ENCODE measurements at places on chromosomes 2 and 18.

- DNase-seq, result no peak
Observed at GRCh38 chr2:70011335-70011734, 49.9 kb upstream of the ASPRV1 start.

GRCh38 chr2:26144953-26145680, 27.8 kb upstream of the GAREM2 start:
- DNase-seq, result peak; percentile 40

DNA sequence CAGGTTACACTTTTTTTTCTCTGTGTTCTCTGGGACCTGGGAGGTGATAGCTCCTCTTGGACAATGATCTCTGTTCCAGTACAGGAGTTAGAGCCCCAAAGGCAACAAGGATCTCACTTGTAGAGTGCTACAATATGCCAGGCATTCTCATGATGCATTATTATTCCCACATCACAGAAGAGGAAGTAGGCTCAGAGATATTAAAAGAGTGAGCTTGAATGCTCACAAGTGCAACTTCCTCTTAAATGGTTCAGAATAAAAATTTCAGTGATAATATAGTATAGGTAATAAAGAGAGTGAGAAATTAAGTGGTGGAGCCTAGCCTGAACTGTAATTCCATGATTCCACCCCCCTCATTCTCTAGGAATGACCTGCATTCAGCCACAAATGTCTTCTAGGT, 21.4 kb downstream of the POLE4 start:
- no peak for DNase-seq

- no peak for DNase-seq
Observed at GRCh38 chr18:7221424-7222155, 9.3 kb upstream of the LRRC30 start.

GRCh38 chr2:126850940-126851339, 47.8 kb upstream of the TEX51 start:
- no peak for DNase-seq

GRCh38 chr2:36951027-36951518, 15.3 kb downstream of the STRN start:
- no peak for DNase-seq

GRCh38 chr2:39121523-39122063, 742 bp upstream of the SOS1 start:
- DNase-seq, result peak; percentile 5

DNA sequence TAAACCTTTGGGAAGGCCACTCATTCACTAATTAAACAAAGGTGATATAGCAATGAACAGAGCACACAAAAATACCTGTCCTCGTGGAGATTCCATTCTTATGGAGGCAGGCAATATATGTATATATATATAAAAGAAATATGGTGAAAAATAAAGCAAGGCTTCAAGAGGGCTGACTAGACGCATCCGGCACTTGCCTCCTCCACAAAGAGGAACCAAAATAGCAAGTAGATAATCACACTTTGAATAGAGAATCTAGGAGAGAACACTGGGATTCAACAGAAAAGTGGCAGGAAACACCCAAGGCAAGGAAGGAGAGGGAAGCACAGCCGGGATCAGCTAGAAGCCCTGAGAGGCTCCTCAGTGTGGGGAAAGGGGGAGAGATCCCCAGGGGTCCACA, 218.4 kb upstream of the FOSL2 start:
- no peak for DNase-seq

DNA sequence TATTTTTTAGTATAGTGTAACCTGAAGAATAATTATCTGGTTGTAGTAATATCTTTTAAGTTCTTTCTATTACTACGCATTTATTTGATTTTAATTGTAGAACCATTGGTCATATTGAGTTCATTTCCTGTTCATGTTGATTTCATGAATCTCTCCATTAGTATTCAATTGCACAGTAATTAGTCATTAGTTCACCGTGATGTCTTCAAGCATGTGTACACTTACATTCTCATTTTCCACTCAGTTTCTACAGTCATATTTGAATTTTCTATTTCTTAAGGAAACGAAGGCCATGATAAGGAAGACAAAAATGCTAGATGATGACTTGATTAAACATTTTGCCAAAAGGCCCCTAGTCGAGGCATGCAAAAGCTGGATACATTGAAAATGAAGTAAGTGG, 333.7 kb upstream of the FANCL start:
- DNase-seq, result no peak

- DNase-seq, result no peak
Observed at GRCh38 chr2:202040079-202040844, 6.6 kb downstream of the FZD7 start.

GRCh38 chr2:134706587-134707329, 12.0 kb downstream of the TMEM163 start:
- DNase-seq, result no peak

GRCh38 chr2:124973396-124973795, 948.3 kb downstream of the CNTNAP5 start:
- no peak for DNase-seq

DNA sequence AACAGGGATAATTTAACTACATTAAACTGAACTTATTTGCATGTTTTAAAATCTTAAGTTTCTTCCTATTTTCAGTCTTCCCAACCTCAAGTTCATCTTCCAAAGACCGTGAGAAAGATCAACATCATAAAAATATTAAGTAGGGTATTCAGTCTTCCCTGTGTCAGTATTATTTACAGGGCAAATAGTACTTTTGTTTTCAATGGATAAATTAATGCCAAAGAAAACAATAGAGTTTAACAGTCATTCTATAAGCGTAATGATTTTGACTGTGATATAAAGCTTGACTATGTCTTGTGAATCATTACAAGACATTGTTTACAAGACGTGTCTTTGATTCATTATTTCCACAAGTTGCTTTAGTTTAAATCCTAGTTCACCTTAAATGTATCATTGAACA, 48.0 kb upstream of the NRXN1 start:
- no peak for DNase-seq
